ENCODE measurements at places on chromosomes 6 and 20. TPM values are rescaled to one million over a fixed set of nuclear protein-coding genes. Genes with fewer than 3 reads are reported as not detected.

The DEF6 gene
- 5.7 TPM for total RNA-seq

The BHLHE23 gene
- 5.0 TPM for total RNA-seq

The HEY2 gene
- 3.7 TPM for total RNA-seq

The DIDO1 gene
- 147 TPM for total RNA-seq

The SYCP2L gene
- total RNA-seq: 11.0 TPM

The OR2H1 gene
- not detected for total RNA-seq

GRCh38 chr20:9632991-9633390, 118.6 kb downstream of the LAMP5 start:
- no peak for DNase-seq

DNA sequence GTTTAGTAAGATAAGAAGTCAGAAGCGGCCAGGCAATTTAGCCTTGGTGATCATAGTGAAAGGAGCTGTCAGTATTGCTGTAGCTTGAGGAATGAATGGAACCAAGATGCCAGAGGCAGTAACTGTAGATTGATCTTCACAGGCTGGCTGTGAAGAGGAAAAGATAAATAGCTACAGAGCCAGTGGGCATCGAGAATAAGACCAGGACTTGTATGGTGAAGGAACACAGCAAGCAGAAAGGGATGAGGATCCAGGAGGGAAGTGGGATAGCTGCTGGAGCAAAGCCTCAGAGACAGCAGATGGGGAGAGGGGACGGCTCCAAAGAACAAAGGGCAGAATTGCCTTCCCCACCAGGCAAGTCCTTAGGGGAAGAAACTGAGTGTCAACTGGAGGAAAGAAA, 294.4 kb upstream of the PLN start:
- no peak for DNase-seq

DNA sequence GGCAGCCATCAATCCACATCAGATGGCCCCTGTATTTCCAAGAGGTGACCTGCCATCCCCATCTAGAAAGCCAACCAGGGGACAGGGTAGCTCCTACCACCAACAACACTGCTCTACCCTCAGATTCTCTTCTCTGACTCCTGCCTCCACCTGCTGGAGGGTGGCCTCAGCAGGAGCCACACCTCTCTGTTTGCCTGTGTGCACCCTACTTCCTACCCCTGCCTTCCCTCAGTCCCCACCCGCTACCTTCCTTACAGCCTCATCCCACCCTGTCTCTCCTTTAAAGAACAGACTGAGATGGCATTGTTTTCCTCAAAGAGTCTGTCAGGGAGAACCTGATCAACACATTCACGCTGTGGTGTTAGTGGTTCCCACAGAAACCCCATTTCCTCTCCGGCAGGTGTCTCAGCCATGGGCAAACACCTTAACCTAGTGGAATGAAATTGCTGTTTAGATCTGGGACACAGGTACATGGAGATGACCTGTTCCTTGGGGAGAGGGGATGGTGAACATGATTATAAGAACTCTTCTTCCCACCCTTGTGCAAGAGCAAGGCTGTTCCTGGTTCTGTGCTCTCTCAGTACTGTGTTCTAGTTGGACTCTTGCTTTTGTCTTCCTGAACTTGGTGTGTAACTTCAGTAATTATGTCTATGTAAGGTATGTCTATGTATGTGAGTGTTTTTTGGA, 1.8 kb downstream of the ENTPD6 start:
- DNase-seq: peak; percentile 27

DNA sequence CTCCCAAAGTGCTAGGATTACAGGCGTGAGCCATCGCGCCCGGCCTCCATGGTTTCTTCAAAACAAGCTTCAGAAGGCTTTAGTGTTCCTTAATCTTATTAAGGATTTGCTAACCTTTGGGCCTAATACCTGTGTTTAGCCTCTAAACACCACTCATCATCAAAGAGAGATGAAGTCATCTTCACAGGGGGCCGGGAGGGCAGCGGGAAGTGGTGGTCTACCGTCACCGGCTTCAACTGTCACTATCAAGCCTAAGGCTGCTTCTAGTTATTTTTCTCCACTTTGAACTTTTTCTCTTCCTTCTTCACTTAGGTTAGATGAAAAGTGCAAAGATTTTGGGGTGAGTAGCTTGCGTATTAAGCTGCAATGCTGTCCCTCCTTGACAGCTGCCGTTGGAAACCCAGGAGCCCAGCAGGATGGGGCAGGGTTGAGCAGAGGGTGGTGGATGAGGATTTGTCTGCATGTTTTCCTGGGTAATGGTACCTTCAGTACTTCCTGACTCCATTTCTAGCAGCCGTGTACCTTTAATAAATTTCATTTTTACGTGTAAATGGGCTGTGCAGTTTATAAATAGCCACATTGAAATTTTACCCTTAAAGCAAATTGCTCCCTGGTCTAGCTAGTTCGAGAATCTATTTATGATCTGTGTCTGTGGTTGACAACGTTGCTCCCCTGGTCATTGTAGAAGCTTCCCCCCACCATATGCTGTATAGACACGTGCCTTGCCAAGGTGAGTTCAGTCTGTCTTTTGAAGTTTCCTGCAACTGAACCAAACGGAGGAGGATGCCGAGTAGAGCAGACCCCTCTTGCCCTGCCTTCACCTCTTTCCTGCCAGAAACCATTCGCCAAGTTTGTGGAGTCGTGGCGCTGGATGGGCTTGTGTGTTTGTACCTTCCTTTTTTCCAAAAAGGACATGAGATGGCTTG, 64.8 kb downstream of the SYNJ2 start:
- no peak for DNase-seq

- no peak for DNase-seq
Observed at GRCh38 chr6:117496383-117496990, 14.0 kb downstream of the DCBLD1 start.

DNA sequence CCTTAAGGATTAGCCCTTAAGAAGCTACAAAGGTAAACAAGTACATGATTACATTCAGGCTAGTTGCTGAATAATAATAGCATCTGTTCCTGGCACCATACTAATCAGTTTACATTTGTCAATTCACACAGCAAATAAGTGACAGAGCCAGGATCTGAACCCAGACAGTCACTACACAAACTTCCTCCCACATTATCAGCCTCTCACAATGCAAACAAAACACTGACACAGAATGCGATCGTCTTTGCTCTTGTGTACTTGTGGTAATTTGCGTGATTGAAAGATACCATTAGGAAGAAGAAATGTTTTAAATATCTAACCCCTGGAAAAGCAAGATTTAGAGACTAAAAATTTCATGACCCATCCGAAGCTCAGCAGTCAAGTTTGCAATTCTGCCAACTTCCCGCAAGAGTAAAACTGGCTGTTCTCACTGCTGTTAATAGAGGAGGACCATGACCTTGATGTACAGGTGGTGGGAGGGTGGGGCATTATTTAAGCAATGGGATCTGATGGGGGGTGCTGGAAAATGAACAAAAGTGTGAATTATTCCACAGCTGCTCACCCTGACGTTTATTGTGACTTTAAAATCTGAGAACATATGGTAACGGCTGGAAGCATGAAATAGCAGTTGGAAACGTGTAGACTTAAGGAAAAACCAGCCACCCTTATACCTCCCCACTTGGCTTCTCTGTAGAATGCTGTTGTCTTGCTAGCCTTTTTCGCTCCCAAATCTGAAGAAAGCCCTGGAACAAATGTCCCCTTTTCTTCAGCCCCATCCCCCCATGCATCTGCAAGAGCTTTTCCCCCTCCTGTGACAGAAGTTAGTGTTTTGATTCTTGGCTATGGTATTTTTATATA, 95.3 kb upstream of the ARMC2 start:
- no peak for DNase-seq

- no peak for DNase-seq
Observed at GRCh38 chr20:25275813-25276532, 28.1 kb downstream of the PYGB start.

- peak; percentile 87 for DNase-seq
Observed at GRCh38 chr20:2688041-2688591, 4.5 kb upstream of the EBF4 start.

DNA sequence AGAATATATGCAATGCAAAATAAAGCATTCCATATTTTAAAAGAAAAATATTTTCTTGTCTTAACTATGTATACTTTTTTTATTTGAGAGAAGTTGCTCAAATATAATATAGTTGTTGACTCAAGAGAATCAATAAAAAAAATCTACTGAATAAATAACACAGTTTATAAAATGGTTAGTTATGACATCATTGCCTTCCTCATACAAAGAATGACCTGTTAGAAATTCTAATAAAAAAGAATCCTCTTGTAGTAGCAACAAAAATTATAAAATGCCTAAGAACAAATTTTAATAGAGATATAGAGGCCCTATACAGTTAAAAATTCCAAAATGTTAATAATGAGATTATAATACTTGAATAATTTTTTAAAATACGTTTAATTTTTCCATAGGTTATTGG, 96.5 kb upstream of the AHI1 start:
- DNase-seq: no peak

DNA sequence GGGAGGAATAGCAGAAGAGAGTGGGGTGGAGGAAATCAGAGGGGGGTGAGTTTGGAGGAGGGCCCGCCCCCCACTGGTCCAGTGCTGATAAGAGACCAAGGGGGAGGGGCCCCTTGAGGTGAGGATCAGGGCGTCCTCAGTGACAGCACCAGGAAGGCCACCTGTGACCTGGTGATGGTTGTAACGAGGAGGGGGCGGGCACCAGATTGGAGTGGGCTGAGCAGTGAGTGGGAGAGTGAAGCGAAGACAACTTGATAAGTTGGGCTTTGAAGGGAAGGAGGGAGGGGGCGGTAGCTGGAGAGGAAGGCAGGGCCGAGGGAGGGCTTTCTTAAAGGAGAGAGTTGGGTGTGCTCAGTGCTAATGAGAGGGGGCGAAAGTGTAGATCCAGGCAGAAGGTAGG, 30.7 kb downstream of the CDH22 start:
- DNase-seq: peak; percentile 32

GRCh38 chr6:166588691-166589336, 2.3 kb upstream of the RAMACL start:
- DNase-seq: peak; percentile 54

DNA sequence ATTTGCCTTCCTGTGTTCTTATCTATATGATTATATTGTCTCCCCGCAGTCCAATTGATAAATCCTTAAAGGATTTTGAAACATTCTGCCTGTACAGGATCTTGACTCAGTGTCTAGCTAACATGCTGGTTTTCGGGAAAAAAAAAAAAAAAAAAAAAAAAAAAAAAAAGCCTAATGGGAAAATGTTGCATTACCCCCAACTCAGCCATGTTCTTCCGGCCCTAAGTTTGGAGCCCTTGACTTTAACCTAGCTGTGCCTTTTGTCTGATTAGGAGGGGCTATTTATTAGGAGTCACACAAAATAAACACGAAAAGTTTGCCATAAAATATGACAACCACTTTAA, 244.4 kb upstream of the TCF21 start:
- no peak for DNase-seq

GRCh38 chr6:103707596-103708325, 1152.0 kb downstream of the HACE1 start:
- DNase-seq: no peak

- DNase-seq: no peak
Observed at GRCh38 chr20:58003525-58003924, 224.9 kb downstream of the ANKRD60 start.

- no peak for DNase-seq
Observed at GRCh38 chr6:109292420-109292819, 89.8 kb downstream of the CD164 start.

DNA sequence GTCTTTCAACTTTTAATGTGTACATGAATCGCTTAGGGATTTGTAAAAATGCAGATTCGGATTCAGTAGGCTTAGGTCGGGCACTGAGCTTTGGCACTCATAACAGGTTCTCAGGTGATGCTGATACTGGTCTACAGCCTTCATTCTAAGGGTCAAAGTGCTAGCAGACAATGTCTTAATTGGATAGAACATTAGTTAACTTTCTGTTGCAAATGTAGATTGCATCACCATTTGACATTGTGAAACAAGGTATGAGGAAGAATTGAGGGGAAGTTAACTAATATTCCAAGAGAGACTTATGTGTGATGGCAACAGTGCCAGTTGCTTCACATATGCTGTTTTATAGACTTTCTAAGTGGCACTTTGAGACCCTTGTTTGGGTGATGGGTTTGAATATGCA, 86.9 kb downstream of the MLIP start:
- DNase-seq: no peak

All from GM23338 (cell line).